ENCODE measurements at places on chromosomes 6 and 20. TPM values are rescaled to one million over a fixed set of nuclear protein-coding genes. Genes with fewer than 3 reads are reported as not detected.

GRCh38 chr20:36830791-36831691 lies 44.9 kb upstream of the TLDC2 start:
- DNase-seq: no peak
- H3K27ac ChIP-seq: no peak overlapping the region
- H3K27me3 ChIP-seq: no peaks in the 10 kb centered on the region
- peaks cover 22% of the 10 kb centered on the region for H3K4me1 ChIP-seq
- no peaks in the 10 kb centered on the region for H3K36me3 ChIP-seq

- DNase-seq: no peak
- H3K27ac ChIP-seq: no peak overlapping the region
- no peaks in the 10 kb centered on the region for H3K27me3 ChIP-seq
Observed at GRCh38 chr20:12166053-12166717, 248.5 kb downstream of the BTBD3 start.

DNA sequence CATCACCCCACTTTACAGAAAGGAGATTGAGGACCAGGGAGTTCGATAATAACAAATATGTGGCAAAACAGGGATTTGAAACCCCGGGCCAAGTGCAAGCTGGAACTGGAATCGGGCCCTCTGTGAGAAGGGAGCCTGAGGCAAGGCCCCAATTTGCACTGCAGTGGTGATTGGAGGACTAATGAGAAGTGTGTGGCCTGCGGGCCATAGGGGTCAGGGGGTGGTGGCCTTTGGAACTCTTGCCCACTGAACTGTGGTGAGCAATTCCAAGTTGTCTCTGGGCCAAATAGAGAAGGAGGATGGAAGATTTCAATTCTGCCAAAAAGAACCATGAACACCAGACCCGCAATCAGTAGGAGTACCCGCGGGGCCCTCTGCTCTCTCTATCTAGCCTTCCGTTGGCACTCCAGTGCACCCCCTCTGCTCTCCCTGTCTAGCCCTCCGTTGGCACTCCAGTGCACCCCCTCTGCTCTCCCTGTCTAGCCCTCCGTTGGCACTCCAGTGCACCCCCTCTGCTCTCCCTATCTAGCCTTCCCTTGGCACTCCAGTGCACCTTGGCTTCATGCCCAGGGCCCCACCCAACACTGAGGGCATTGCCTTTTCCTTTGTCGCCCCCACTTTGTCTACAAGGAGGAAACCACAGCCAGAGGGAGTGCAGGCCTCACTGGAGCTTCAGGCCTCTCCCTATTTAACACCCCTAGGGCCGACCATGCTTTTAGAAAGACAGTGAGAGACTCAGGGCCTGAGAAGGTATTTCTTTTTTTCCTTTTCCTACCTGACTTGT lies 6.0 kb upstream of the PTPRA start:
- H3K36me3 ChIP-seq: no peaks in the 10 kb centered on the region
- H3K4me3 ChIP-seq: no peak overlapping the region

- peaks cover 27% of the 10 kb centered on the region for H3K27me3 ChIP-seq
- no peaks in the 10 kb centered on the region for H3K36me3 ChIP-seq
- DNase-seq: no peak
- no peak overlapping the region for H3K27ac ChIP-seq
- peaks cover 21% of the 10 kb centered on the region for H3K4me1 ChIP-seq
- no peak overlapping the region for H3K4me3 ChIP-seq
Observed at GRCh38 chr6:136523196-136523595, 27.0 kb downstream of the MAP7 start.

GRCh38 chr6:51562198-51562597 lies 525.2 kb downstream of the PKHD1 start:
- H3K27me3 ChIP-seq: no peaks in the 10 kb centered on the region
- H3K4me3 ChIP-seq: no peak overlapping the region
- no peaks in the 10 kb centered on the region for H3K4me1 ChIP-seq
- no peak overlapping the region for H3K27ac ChIP-seq
- H3K36me3 ChIP-seq: no peaks in the 10 kb centered on the region

GRCh38 chr6:39806278-39806677 lies 14.1 kb downstream of the DAAM2 start:
- H3K27ac ChIP-seq: no peak overlapping the region
- H3K27me3 ChIP-seq: peaks cover 48% of the 10 kb centered on the region
- H3K4me1 ChIP-seq: no peaks in the 10 kb centered on the region
- H3K4me3 ChIP-seq: no peak overlapping the region

DNA sequence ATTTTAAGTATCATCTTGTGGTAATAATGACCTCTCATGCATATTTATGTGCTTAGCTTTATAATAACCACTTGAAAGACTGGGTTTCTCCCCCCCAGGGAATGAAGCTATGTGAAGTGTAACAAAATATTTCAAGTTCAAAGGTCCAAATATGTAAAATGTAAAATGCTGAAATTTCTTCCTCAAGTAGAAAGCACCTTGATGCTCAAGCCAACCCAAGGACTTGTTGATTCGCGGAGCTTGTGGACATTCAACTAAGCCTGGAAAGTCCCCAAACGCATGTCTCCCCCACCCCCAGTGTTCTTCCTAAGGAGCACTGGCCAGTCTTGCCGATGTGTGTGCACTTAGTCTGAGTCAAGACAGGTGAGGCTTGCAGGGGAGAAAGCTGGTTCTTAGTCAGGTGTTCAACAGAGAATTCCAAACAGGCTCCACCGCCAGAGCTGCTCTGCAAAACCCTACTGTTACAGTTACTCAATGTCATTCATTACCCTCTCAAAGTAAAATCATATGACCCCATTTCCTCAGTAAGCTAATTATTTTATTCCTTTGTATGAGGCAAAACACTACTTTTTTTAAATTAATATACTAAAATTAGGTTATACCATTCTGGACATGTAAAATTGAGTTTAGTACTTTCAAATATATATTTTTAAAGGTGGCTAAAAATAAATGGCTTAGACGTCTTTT lies 46.9 kb upstream of the QKI start:
- no peaks in the 10 kb centered on the region for H3K36me3 ChIP-seq
- H3K27me3 ChIP-seq: peaks cover 16% of the 10 kb centered on the region
- peaks cover 5% of the 10 kb centered on the region for H3K4me1 ChIP-seq
- no peak overlapping the region for H3K27ac ChIP-seq
- no peak for DNase-seq

- no peaks in the 10 kb centered on the region for H3K4me1 ChIP-seq
- H3K27me3 ChIP-seq: peaks cover 30% of the 10 kb centered on the region
- no peak overlapping the region for H3K27ac ChIP-seq
- no peak overlapping the region for H3K4me3 ChIP-seq
Observed at GRCh38 chr20:10316582-10316981, 98.0 kb downstream of the SNAP25 start.

- H3K4me1 ChIP-seq: no peaks in the 10 kb centered on the region
- H3K27me3 ChIP-seq: peaks cover 86% of the 10 kb centered on the region
- H3K27ac ChIP-seq: no peak overlapping the region
- no peak overlapping the region for H3K4me3 ChIP-seq
- H3K36me3 ChIP-seq: no peaks in the 10 kb centered on the region
Observed at GRCh38 chr6:167679122-167679736, 147.5 kb upstream of the AFDN start.

- no peaks in the 10 kb centered on the region for H3K4me1 ChIP-seq
- no peak overlapping the region for H3K4me3 ChIP-seq
- DNase-seq: no peak
- H3K36me3 ChIP-seq: no peaks in the 10 kb centered on the region
- H3K27ac ChIP-seq: no peak overlapping the region
Observed at GRCh38 chr6:151196555-151196954, 43.2 kb upstream of the AKAP12 start.

DNA sequence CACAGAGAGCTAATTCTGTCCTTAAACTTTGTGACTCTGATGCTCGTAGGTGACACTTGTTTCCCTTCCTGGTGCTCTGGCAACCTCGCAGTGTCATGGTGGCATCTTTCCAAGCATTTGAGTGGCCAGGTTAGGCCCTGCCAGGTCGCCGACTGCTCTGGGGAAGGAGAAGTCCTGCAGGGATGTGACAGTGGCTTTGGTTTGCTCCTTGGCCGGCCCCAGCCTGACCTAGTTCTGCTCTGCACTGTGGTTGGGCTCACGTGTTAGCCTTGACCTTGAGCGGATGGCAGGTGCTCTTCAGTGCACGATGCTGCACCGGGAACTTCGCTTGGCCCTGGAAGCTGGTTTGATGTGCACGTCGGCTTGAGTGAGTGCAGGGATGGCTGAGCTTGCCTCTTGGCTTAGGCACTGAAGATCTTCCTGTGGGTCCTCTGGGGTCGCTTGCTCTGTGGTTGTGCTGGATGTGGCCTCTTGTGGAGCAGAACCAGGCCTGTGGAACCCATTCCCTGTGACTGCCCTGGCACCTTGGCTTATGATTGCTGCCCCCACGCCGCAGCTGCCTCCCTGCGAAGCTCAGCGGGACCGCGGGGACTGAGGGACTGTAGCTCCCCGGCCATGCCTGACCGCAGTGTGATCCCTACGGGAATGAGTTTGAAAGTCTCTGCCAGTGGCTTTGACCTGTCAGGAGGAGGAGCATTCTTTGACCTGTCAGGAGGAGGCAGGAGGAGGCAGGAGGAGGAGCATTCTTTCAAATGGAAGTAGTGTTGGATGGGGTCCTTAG lies 8.7 kb downstream of the OSBPL2 start:
- no peak overlapping the region for H3K27ac ChIP-seq
- no peaks in the 10 kb centered on the region for H3K27me3 ChIP-seq
- DNase-seq: no peak
- no peak overlapping the region for H3K4me3 ChIP-seq

- no peak overlapping the region for H3K4me3 ChIP-seq
- H3K27me3 ChIP-seq: peaks cover 33% of the 10 kb centered on the region
- DNase-seq: no peak
- H3K4me1 ChIP-seq: peaks cover 19% of the 10 kb centered on the region
- no peaks in the 10 kb centered on the region for H3K36me3 ChIP-seq
- no peak overlapping the region for H3K27ac ChIP-seq
Observed at GRCh38 chr20:4153661-4154238, 138.4 kb upstream of the RNF24 start.

GRCh38 chr20:21781446-21782075 lies 76.1 kb downstream of the PAX1 start:
- no peaks in the 10 kb centered on the region for H3K27me3 ChIP-seq
- H3K4me3 ChIP-seq: no peak overlapping the region
- no peak for DNase-seq
- peaks cover 2% of the 10 kb centered on the region for H3K36me3 ChIP-seq
- H3K4me1 ChIP-seq: no peaks in the 10 kb centered on the region

DNA sequence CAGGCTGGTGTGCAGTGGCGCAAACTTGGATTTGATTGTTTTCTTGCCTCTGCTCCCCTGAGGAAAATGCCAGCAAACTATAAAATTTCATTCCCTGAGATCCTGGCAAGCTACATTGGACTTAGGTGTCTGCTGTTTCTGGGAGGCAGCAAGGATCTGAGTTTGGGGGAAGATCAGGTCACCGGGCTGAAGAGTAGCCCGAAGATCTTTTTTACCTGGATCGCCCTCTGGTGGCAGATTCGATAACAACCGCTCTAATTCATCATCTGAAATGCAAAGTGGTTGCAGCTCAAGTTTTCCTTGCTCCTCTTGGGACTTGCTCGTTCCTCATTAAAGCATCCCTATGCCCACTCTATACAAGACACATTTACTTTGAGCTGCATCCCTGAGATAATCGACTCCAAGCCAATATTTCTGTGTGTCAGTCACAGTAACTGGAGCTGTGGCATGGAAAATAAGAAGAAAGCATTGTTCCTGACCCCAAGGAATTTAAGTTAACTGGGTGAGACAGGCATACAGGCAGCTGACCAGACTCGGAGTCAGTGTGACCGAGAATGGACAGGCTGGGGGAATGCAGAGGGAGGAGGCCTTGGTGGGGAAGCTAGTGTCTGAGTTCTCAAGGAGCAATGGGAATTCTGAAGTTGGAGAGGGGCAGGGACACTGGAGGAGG lies 131.8 kb upstream of the PROKR2 start:
- no peak overlapping the region for H3K27ac ChIP-seq
- DNase-seq: peak; percentile 43
- H3K4me1 ChIP-seq: peaks cover 3% of the 10 kb centered on the region

DNA sequence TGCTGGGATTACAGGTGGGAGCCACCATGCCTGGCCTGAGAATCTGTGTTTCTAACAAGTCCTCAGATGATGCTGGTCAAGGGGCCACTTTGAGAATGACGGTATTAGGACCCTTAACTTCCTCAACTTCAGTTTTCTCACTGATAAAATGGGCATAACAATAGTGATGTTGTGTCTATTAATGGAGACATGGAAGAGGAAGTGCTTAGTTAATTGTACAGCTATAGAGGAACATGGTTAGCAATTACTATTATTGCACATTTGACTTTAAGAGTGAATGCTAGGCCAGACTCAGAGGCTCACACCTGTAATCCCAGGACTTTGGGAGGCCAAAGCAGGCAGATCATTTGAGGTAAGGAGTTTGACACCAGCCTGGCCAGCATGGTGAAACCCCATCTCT lies 12.7 kb downstream of the DPPA5 start:
- H3K4me1 ChIP-seq: no peaks in the 10 kb centered on the region
- H3K27ac ChIP-seq: no peak overlapping the region
- DNase-seq: no peak
- no peak overlapping the region for H3K4me3 ChIP-seq

- H3K4me1 ChIP-seq: no peaks in the 10 kb centered on the region
- H3K4me3 ChIP-seq: no peak overlapping the region
- H3K27me3 ChIP-seq: no peaks in the 10 kb centered on the region
- H3K36me3 ChIP-seq: peaks cover 16% of the 10 kb centered on the region
- no peak for DNase-seq
- no peak overlapping the region for H3K27ac ChIP-seq
Observed at GRCh38 chr6:34867484-34867883, 20.4 kb downstream of the TAF11 start.

DNA sequence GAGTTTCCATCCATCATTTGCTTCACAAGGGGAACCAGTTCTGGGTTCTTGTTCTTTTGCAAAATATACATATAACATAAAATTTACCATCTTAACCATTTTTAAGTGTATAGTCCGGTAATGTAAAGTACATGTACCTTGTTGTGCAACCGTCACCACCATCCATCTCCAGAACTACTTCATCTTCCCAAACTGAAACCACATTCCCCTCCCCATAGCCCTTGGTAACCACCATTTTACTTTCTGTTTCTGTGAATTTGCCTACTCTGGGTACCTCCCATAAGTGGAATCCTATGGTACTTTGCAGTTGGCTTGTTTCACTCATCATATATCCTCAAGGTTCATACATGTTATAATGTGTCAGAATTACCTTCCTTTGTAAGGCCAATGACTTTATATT lies 70.3 kb upstream of the DSP start:
- DNase-seq: no peak
- H3K4me3 ChIP-seq: no peak overlapping the region
- peaks cover 9% of the 10 kb centered on the region for H3K4me1 ChIP-seq
- no peak overlapping the region for H3K27ac ChIP-seq
- H3K27me3 ChIP-seq: peaks cover 19% of the 10 kb centered on the region
- H3K36me3 ChIP-seq: no peaks in the 10 kb centered on the region

GRCh38 chr6:38985839-38986238 lies 62.7 kb upstream of the GLP1R start:
- H3K27ac ChIP-seq: no peak overlapping the region
- H3K27me3 ChIP-seq: peaks cover 14% of the 10 kb centered on the region

- H3K4me3 ChIP-seq: no peak overlapping the region
- H3K4me1 ChIP-seq: no peaks in the 10 kb centered on the region
- no peaks in the 10 kb centered on the region for H3K27me3 ChIP-seq
- DNase-seq: no peak
- H3K36me3 ChIP-seq: no peaks in the 10 kb centered on the region
- H3K27ac ChIP-seq: no peak overlapping the region
Observed at GRCh38 chr6:77774457-77774856, 121.6 kb downstream of the MEI4 start.

The C6orf47 gene
- 21.1 TPM for total RNA-seq

The GCM1 gene
- total RNA-seq: 0.17 TPM

The BNIP5 gene
- total RNA-seq: not detected

The MUC21 gene
- total RNA-seq: not detected

The PLA2G7 gene
- not detected for total RNA-seq

The IBTK gene
- 28.9 TPM for total RNA-seq

The SEMG1 gene
- not detected for total RNA-seq

The CASS4 gene
- total RNA-seq: 6.9 TPM

The AURKA gene
- total RNA-seq: 142 TPM

The CFB gene
- total RNA-seq: 1.1 TPM

The SOBP gene
- 0.91 TPM for total RNA-seq

The ETV7 gene
- total RNA-seq: 7.4 TPM
